ENCODE measurements at places on chromosomes 3 and 15.

- no peak for DNase-seq
These were observed 96.9 kb upstream of the UBP1 start for GRCh38 chr3:33537133-33537532.

DNA sequence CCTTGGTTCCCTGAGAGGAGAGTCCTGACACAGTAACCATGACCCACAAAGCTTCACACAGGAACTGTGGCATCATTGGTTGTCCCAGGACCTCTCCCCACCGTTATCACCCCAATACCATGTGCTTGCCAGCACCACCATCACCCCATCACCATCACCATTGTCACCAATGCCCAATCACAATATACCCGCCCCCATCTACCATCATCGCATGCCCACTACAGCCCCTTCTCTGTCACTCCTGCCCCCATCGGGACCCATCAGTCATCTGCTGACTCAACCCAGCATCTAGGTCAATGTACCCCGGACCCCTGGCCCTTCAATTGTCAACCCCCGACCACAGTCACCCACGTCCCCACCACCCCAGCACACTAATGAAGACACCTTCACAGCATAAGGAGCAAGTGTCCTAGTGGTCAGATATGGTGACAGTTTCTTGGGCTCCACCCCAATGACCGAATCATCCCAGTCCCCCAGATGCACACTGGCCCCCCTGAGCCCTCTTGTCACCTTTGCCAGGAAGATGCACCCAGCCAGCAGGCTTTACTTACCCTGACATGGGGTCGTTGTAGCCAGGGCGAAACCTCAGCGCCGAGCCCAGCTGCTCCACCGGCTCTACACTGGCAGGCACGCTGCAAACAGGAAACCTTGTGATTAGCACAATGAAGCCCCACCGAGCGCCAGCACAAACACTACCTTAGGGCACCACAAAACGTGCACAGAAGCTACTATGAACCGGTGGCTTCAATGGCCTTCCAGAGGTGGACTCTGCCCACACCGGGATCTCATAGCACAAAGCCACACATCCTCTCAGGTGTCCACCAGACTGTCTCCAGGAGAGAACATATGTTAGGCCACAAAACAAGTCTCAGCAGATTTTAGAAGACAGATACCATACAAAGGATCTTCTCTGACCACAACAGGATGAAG, 25.1 kb downstream of the SHISA5 start:
- no peak for DNase-seq

DNA sequence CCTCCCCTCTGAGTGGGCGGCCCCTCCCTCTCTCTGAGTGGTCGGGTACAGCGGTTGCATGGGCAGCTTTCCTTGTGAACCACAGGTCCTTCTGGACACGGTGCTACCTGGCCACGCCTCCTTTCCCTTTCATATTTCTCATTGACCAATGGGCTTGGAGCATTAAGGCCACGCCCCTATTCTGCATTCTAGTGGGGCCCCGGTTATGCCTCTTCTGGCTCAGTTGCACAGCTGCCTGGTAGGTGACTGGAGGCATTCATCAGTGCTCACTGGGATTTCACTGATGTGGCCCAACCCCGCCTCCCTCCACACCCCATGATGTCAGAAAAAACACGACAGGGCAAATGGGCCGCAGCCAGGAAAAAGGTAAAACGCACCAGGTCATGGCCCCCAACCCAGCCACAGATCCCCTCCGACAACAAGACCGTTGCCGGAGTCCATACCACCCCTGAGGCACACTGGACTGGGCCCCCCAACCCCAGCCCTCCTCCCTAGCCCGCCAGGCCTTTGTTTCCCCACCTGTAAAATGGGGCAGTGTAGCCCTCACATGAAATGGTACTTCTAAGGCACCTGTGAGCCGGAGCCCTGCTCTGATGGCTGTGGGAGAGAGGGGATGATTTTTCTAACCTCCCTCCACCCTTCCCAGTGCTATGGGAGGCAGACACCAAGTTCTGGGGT, 26.3 kb downstream of the NGRN start:
- no peak for DNase-seq

- no peak for DNase-seq
These were observed 339.4 kb upstream of the CBLB start for GRCh38 chr3:106208251-106208650.

GRCh38 chr3:32384938-32385337, 6.7 kb upstream of the CMTM7 start:
- DNase-seq = no peak

DNA sequence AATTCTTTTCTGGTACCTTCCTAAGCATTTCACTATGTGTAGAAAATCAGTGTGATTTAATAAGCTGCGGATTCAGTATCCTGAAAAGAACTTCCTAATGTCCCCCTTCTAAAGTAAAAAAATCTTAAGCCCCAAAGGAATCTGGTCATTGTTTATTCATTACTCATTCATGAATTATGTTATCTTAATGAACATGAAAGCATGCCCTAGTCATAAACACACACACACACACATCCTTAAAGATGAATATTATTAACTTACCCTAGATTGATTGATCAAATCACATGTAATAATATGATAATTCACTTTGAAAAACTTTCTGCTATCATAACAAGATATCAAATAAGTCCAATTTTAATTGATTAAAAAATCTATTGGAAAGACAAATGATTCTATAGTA, 96.4 kb upstream of the BFSP2 start:
- no peak for DNase-seq

GRCh38 chr15:43134157-43134635, 810 bp downstream of the TMEM62 start:
- DNase-seq = no peak

- DNase-seq = no peak
These were observed 15.4 kb upstream of the ATP2C1 start for GRCh38 chr3:130878464-130878863.

DNA sequence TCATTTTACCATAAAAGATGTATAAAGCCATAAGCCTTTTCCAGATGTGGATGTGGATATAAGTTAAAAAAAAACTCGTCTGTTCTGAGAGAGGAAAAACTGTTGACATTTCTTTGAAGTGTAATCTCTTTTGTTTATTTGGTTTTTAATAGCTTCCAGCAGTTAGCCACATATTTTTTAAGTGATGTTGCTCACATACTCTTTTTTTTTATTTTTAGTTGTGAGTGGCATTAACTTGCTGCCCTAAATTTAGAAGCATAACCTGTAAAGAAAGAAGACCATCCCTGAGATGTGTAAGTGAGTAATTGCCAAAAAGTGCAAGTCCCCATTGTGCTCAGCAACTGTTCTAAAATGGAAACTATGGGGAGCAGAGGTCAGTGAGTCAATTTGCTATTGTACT, 415.9 kb upstream of the MDFIC2 start:
- DNase-seq = no peak

GRCh38 chr3:109382588-109382987, 45.2 kb upstream of the DPPA4 start:
- no peak for DNase-seq

DNA sequence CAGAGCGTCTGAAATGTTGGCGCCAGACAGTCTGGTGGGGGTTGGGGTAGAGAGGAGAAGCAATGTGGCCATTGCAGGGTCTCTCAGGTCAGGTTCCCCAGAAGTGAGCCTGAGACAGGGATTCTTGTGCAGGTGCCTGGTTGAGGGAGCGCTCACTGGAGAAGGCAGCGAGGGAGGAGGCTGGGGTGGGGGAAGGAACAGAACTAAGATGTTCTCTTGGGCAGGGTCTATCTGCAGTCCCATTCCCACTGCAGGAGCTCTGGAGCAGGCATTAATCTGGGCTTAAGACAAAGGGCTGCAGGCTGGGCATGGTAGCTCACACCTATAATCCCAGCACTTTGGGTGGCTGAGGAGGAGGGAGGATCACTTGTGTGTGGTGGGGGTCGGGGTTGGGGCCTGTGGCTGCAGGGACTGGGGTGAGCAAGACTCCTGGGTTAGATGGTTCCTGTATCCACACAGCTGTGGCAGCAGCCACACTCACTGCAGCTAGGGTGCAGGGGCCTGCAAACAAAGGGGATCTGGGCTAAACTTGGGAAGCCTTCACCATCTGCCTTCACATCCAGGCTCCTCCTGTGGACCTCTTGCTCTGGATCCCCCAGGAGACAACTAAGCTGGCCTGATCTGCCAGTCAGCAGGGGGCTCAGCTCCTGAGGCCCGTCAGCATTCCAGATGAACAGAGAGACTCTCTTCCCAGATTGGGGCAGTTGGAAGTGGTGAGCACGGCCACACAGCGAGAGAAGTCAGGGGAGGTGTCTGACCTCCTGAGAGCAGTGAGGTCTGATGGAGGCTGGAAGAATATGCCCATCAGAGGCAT, 172.5 kb downstream of the ABHD5 start:
- no peak for DNase-seq

DNA sequence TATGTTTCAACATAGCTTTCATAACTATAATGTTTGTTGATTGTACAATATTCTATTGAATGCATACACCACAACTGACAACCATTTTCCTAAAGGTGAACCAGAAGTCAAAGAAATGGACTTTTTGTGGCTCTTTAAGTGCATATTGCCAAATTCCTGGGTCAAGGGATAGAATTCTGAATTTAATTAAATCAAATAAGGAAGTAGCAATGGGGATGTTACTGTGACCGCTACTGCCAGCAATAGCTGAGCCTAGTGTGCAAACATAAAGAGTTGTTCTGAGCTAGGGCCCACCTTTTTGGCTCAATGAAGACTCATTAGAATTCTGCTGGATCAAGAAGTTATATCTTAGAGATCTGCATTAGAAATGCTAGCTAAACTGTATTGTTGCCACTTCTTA, 17.3 kb upstream of the KBTBD8 start:
- DNase-seq = no peak

DNA sequence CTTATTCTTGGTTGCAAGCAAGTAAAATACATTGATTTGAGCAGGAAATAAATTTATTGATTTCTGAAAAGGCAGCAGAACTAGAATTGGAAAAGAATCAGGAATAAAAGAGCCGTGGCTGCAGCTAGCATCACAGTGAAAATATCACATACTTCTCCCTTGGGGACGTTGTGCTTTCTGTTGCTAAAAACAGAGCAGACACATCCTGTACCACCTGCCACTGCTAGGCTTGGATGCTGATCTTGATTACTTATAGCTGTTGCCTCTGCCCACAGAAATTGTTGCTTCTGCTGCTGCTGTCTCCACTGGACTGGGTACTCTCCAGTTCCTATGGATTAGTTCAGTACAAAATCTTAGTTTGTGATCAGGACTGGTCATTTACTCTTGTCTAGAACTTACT, 283.8 kb downstream of the C3orf38 start:
- no peak for DNase-seq

DNA sequence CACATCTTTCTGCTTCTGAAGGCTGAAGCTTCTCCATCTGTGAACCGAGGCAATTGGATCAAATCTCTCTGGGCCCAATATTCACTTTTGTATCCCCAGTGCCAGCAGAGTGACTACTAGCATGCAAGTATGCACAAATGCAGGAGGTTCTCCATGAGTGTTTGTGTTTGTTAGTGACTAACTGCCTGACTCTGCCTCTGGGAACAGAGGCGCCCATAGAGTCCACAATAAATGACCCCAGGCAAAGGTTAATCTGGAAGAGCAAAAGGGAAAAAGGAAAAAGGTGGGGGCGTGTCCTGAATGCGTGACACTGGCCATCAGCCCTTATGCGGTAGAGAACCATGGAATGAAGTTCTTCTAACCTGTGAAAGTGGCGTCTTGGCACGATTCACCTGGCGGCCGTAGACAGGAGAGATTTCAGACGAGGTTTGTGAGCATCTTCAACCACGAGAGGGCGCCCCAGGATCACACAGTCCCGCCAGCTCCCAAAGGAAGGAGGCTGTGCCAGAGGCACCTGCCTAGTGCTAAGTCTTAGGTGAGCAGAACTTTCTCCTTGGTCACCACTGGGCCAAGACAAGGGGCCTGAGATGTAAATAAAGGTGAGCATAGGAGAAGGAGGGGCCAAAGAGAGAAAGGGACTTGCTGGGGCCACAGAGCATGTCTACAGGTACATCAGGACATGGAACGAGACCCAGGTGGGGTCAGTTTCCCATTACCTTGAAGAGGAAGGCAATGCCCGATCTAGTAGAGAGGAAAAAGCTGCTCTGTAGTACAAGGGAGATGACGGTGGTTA, 44.2 kb downstream of the RBPMS2 start:
- DNase-seq = peak; percentile 12

DNA sequence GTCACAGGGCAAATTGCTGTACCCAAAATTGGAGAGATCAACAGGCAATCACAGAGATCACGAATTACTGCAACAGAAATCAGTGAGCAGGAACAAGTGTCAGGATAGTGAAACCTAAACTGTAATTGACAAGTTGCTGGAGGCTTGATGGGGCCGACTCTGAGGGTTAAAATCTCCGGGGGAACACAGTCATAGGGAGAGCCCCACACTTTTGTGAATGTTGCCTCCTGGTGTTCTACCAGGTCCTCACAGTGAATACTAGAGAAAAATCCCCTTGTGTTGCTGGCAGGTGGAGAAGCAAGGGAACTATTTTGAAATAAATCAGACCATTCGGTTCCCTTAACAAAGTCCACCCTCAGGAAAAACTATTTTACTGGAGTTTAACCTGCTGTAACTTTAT, 697.5 kb upstream of the CBLB start:
- DNase-seq = no peak

GRCh38 chr15:43132830-43133429, 456 bp upstream of the TMEM62 start:
- DNase-seq = no peak

DNA sequence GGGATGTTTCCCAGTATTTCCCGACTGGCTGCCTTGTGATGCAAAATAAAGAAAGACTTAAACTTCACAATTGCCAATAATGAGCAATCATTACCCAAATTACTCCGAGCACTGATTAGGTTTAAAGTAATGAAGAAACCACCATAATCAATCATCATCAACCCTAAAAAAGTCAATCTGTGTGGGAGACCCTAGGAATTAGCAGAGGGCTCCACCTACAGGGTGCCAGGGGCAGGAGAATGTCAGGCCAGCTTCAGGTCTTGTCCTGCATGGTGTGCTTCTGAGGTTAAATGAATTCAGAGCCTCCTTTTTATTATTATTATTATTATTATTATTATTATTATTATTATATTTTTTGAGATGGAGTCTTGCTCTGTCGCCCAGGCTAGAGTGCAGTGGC, 478.0 kb upstream of the ARRDC4 start:
- DNase-seq = no peak

GRCh38 chr3:178041931-178042330, 494.3 kb upstream of the KCNMB2 start:
- no peak for DNase-seq

GRCh38 chr3:79558943-79559342, 208.9 kb downstream of the ROBO1 start:
- no peak for DNase-seq

DNA sequence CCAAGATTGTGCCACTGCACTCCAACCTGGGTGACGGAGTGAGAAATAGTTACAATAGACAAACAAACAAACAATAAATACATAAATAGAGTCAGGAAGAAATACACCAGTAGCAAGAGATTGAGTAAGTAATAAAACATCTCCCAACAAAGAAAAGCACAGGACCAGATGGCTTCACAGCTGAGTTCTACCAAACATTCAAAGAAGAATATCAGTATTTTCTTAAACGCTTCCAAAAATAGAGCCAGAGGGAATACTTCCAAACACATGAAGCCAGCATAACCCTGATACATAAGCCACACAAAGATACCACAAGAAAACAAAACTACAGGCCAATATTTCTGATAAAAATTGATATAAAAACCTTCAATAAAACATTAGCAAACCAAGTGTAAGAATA, 30.7 kb upstream of the IGSF10 start:
- DNase-seq = no peak

GRCh38 chr3:87553058-87553457, 276.7 kb upstream of the POU1F1 start:
- no peak for DNase-seq

Measured in esophagus squamous epithelium (tissue), 5 donors.